ENCODE measurements at places on chromosomes 7 and 10.

- DNase-seq, result no peak
Measured at GRCh38 chr10:96509017-96509641, 4.6 kb downstream of the TLL2 start.

DNA sequence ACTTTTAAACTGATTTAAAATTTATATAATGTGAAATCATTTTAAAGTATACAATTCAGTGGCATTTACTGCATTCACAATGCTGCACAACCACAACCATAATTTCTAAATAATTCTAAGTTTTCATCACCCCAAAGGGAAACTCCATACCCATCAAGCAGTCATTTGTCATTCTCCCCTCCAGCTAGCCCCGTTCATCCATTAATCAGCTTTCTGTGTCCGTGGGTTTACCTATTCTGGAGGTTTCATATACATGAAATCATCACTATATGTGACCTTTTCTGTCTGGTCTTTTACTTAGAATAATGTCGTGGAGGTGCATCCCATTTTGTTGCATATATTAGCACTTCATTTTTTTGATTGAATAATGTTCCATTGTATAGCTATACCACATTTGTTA is 214.1 kb downstream of the ADK start:
- DNase-seq, result no peak

DNA sequence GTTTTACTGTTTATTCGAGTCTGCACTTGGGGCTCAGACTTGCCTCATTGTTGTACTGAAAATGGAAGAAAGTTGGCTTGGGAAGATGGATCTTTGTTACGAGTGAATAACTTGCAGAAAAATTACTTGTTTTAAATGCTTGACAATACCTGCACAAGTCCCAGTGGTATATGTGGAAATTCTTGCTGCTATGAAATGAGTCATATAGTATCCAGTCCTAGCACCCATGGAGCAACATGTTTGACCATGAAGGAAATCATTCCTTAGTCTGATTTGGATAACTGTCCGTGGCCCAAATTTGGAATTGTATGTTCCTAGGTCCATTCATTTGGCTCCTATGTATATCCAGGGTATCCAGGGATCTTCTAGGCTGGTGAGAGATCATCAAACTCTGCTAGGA is 1096.8 kb downstream of the KCNMA1 start:
- no peak for DNase-seq

- no peak for DNase-seq
Measured at GRCh38 chr10:79947787-79948424, 999 bp downstream of the SFTPD start.

Data from stimulated activated CD4-positive, alpha-beta T cell treated with anti-CD3 and anti-CD28 coated beads, Interleukin-4, amount 100 ng/mL, for 4 hours (primary cell).